Left ventricle myocardium superior (tissue), 1 donor: ENCODE measurements at places on chromosomes 7 and 10. TPM values are rescaled to one million over a fixed set of nuclear protein-coding genes. Genes with fewer than 3 reads are reported as not detected.
A peak's percentile ranks its signal among the peaks of the same experiment; 100 is the strongest.

- DNase-seq = no peak
Measured at GRCh38 chr7:102944241-102944640, 31.4 kb downstream of the LRRC17 start.

DNA sequence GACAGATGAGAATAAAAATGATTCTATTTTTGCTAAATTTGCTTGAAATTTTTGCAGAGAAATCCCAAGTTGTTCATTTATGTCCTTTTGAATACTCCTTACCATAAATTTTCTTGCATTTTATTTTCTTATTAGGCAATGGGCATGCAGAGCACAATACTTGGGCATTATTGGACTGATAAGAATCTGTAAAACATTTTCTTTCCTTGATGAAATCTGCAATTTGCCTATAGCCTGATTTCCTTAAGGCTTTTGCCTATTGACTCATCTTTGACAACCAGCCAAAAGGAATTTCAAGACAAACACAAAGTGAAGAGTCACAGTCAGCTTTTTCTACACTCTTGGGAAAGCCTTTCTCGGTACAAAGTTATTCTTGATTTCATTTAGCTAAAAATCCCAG lies 30.5 kb upstream of the GNAT3 start:
- no peak for DNase-seq

GRCh38 chr10:78381107-78381506 lies 347.4 kb downstream of the RPS24 start:
- no peak for DNase-seq

DNA sequence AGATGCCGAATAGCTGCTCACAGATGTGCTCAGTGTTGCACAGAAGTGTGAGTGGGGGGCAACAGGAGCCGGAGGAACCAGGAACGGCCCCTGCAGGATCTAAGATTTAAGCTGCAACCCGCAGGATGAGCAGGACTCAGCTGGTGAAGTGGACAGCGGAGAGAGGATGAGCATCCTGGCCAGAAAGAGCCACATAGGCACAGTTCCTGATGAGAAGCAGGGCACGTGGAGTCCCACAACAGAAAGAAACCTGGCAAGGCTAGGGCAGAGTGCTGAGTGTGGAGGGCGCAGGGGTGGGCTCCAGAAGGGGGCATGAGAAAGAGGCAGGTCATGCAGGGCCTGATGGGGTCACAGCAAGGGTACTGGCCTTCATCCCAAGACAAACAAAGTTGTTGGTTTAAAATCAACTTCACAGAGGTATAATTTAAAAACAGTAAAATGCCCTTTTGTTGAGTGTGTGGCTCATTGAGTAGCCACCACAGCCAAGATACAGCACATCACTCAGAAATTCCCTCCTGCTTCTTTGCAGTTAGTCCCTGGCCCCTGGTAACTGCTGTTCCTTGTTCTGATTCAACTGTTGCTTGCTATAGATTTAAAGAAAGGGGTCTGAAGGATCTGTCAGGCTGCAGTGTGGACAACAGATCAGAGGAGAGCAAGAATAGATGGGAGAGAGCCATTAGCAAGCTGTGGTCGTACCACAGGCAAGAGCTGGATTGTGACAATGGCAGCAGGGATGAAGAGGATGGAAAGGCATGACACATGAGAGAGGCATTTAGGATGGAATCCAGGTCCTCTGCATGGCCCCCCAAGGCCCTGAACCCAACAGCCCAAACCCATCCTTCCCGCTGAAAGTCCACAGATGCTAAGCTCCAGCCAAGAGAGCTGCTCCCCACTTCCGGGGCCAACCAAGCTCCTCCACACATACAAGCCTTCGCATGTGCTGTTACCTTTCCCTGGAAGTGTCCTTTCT lies 53.1 kb upstream of the OSBPL3 start:
- no peak for DNase-seq

DNA sequence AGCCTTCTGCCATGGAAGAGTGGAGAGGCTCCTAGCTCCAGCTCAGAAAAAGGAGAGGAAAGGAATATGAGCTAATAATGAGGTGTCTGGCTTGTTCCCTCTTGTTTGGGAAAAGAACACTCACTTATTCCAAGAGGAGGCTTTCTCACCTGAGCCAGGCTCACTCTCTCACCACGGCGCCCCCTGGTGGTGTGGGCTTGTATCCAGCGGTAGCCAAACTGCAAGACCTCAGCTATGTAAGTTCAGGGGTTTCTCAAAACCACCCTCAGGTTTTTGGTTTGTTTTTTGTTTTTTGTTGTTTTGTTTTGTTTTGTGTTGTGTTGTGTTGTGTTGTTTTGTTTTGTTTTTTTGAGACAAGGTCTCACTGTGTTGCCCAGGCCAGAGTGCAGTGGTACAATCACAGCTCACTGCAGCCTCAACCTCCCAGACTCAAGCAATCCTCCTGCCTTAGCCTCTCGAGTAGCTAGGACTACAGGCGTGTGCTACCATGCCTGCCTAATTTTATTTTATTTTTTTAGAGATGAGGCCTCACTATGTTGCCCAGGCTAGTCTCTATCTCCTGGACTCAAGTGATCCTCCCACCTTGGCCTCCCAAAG lies 124.0 kb downstream of the TMEM130 start:
- DNase-seq = peak; percentile 83

LANCL2 gene
- total RNA-seq = 8.4 TPM

KCNMA1 gene
- total RNA-seq = 2.5 TPM
